Large intestine (tissue), 12 donors: ENCODE measurements at places on chromosomes 2 and 18.

GRCh38 chr2:120434492-120435308, 88.8 kb downstream of the INHBB start:
- DNase-seq = no peak

- no peak for DNase-seq
Measured at GRCh38 chr2:186696290-186696689, 2.4 kb downstream of the FAM171B start.

- no peak for DNase-seq
Measured at GRCh38 chr2:188523919-188524318, 232.2 kb downstream of the GULP1 start.

GRCh38 chr2:194545978-194546377, 1111.0 kb upstream of the SLC39A10 start:
- no peak for DNase-seq

GRCh38 chr2:24049485-24050021, at the start of gene FKBP1B:
TSS of gene FKBP1B (plus strand) at chr2:24049741. CDS start at chr2:24049850, 109 bp downstream.
- peak; percentile 60 for DNase-seq

- DNase-seq = no peak
Measured at GRCh38 chr2:10139536-10139935, 17.0 kb downstream of the RRM2 start.
